ENCODE measurements at places on chromosomes 11 and 22. TPM values are rescaled to one million over a fixed set of nuclear protein-coding genes. Genes with fewer than 3 reads are reported as not detected.

ZP1 gene
- not detected for total RNA-seq

ACR gene
- total RNA-seq: not detected

RTN4RL2 gene
- 0.61 TPM for total RNA-seq

PARVA gene
- total RNA-seq: 57.7 TPM

ARRB1 gene
- 3.9 TPM for total RNA-seq

MAPK8IP2 gene
- total RNA-seq: 1.7 TPM

SERPING1 gene
- 23.8 TPM for total RNA-seq

OR51F1 gene
- total RNA-seq: not detected

OR8K3 gene
- total RNA-seq: not detected

TRAF6 gene
- total RNA-seq: 21.0 TPM

ZFP91 gene
- 71.9 TPM for total RNA-seq

KCTD14 gene
- 3.5 TPM for total RNA-seq

VPREB1 gene
- not detected for total RNA-seq

TRIM6 gene
- 4.4 TPM for total RNA-seq

C11orf87 gene
- not detected for total RNA-seq

ATP5MG gene
- total RNA-seq: 187 TPM

CNTN5 gene
- total RNA-seq: not detected

MS4A12 gene
- total RNA-seq: not detected

CCT8L2 gene
- not detected for total RNA-seq

APOBEC3H gene
- total RNA-seq: not detected

SMDT1 gene
- 2.7 TPM for total RNA-seq

SLC22A25 gene
- total RNA-seq: not detected

CLDN5 gene
- not detected for total RNA-seq

MCAM gene
- total RNA-seq: 409 TPM

TUT1 gene
- total RNA-seq: 7.8 TPM

C11orf65 gene
- 0.67 TPM for total RNA-seq

NTM gene
- 105 TPM for total RNA-seq

OR51B2 gene
- not detected for total RNA-seq

RHOD gene
- total RNA-seq: 176 TPM

KCNK4 gene
- total RNA-seq: not detected

RGL4 gene
- total RNA-seq: not detected

APOL3 gene
- 0.83 TPM for total RNA-seq

GGTLC2 gene
- not detected for total RNA-seq

PNPLA5 gene
- not detected for total RNA-seq

WDR74 gene
- 66.5 TPM for total RNA-seq

SEZ6L gene
- not detected for total RNA-seq

F2 gene
- total RNA-seq: not detected

OR5B21 gene
- not detected for total RNA-seq

NXPE2 gene
- total RNA-seq: not detected

USH1C gene
- not detected for total RNA-seq

CCDC179 gene
- not detected for total RNA-seq

BRSK2 gene
- total RNA-seq: 0.21 TPM

SLC22A8 gene
- not detected for total RNA-seq

KDM4D gene
- 1.0 TPM for total RNA-seq

TBX10 gene
- not detected for total RNA-seq

RPLP2 gene
- 1,487 TPM for total RNA-seq

ASPHD2 gene
- total RNA-seq: 16.5 TPM

CRYBB2 gene
- total RNA-seq: not detected

SLC7A4 gene
- total RNA-seq: 1.7 TPM

CNGA4 gene
- total RNA-seq: 0.17 TPM

IGLL1 gene
- not detected for total RNA-seq

OSM gene
- total RNA-seq: not detected

ART1 gene
- total RNA-seq: not detected

OTOG gene
- total RNA-seq: not detected
